ENCODE measurements at places on chromosomes 2 and 18. TPM values are rescaled to one million over a fixed set of nuclear protein-coding genes. Genes with fewer than 3 reads are reported as not detected.

The RAB6C gene
- 0.91 TPM for polyA plus RNA-seq

The PAIP2B gene
- polyA plus RNA-seq = 17.2 TPM

The UGT1A9 gene
- polyA plus RNA-seq = 7.3 TPM

The DCC gene
- 13.7 TPM for polyA plus RNA-seq

The LRRTM1 gene
- polyA plus RNA-seq = 32.7 TPM

The GPN1 gene
- 58.4 TPM for polyA plus RNA-seq

The LIMS3 gene
- polyA plus RNA-seq = 6.5 TPM

The FOXI3 gene
- 0.06 TPM for polyA plus RNA-seq

The FBXO41 gene
- polyA plus RNA-seq = 1.7 TPM

The GALR1 gene
- polyA plus RNA-seq = 0.26 TPM

The C2orf74 gene
- 41.0 TPM for polyA plus RNA-seq

The MTA3 gene
- 60.8 TPM for polyA plus RNA-seq

The FKBP1B gene
- polyA plus RNA-seq = 10.8 TPM

Measured in left renal cortex interstitium (tissue), 4 donors.